Activated naive CD4-positive, alpha-beta T cell (primary cell): ENCODE measurements at places on chromosomes 7 and 10.

GRCh38 chr7:73712773-73713172, 6.7 kb downstream of the STX1A start:
- DNase-seq = no peak

DNA sequence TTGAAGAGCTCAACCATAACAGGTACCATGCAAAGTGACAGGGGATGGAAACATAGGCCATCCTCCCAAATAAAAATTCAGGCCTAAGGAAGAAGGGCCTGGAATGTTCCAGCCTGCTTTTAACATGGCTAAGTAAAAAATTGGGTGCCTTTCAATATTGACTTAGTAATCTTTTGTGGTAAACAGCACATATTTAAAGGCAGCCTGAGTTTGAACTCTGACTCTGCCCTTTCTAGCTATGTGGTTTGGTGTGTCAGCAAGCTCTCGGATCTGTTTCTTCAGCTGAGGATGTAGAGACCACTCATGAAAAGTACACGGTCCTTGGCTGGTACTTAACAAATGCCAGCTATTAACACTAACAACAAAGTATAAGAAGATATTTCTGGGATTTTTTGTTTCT, 191.8 kb upstream of the CDCA7L start:
- DNase-seq = no peak

DNA sequence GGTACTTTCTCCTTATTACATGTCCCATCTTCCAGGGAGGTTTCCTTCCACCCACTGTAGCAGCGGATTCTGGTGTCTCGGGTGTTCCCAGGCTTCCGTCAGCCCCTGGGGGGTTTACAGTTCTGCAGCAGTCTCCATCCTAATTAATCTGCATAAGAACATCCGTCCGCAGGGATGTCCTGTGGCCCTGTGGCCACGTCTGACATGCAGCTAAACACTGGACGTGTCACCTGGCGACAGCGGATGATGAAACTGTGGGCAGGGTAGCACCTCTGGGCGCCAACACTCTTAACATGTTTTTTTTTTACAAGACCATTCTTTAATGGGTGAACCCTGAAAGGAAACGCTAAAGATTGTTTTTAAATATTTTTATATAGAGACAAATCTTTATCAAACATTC, 58.2 kb downstream of the DIP2C start:
- DNase-seq = no peak

DNA sequence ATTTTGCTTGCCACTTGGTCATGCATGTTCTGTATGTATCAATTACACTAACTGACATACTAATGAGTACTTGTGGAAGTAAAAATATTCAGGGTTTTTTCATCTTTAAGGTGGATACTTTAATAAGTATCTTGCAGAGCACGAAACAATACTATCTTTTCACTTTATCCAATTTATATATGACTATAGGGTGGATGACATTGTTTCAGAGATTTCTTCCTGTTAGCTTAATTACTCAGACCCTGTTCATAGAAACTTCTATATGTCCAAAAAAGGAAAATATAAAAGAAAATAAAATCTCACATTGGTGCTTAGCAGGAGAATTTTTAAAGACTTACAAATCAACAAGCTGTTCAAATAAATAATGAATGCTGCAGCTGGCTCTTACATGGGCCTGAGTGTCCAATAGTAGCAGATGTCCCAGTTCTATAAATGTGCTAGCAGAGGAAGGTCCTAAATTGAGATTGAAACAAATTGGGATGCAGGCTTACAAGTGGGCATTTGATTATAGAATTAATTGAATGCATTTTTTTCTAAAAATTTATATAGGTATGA, 91.5 kb upstream of the THSD7A start:
- DNase-seq = no peak

- no peak for DNase-seq
These were observed 35.0 kb downstream of the INPP5A start for GRCh38 chr10:132572545-132572937.

- DNase-seq = no peak
These were observed 46.3 kb upstream of the GPAM start for GRCh38 chr10:112229901-112230300.

- no peak for DNase-seq
These were observed 84.0 kb downstream of the ORC5 start for GRCh38 chr7:104123786-104124185.

DNA sequence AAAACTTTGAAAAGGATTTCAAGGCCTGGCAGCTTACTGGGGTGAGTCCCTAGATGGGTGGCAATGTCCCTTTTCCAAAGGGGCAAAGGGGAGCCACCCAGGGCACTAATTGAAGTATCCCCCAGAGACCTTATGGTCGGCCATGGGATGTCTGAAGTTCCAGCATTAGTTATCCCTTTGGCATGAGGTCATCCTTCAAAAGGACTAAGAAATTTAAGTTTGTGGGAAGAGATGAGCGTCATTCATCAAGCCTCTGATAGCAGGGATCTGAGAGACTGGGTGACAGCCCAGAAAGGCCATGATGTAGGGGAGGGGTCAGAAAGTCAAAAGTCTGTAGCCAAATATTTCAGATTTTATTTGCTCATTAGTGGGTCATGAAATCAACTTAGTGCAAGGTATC, 195.3 kb downstream of the ZNF438 start:
- DNase-seq = no peak

DNA sequence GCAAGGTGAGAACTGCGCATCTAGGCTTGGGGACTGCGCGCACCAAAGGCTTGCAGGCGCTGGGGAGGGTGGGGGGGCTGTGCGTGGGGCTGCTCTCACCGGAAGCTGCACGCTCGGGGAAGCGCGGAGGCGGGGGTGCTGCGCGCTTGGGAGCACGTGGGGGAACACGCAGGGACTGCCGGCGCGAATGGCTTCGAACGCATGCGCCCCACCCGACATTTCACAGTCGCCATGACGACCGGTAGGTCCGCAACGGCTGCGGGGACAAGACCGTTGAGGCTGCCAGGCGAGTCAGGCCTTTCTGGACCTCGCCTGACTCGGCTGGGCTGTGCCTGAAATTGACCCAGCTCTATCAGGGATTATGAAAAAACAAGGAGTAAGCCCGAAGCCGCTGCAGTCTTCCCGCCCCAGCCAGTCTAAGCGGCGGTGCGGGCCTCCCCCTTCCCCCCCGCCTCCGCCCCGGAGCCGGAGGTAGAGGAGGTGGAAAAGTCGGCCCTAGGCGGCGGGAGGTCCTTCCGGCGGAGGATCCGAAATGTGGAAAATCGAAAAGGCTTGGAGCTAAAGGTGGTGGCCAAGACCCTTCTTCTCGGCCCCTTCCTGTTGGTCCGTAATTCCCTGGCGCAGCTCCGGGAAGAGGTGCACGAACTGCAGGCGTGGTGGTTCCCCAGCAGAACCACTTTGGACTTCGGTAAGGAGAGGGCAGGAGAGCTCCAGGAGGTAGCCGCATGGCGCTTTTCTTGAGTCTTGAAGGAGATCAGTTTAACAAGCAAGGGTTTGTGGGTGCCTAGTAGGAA, 34.9 kb upstream of the STEAP1 start:
- peak; percentile 9 for DNase-seq

GRCh38 chr10:50224330-50224952, 26.9 kb downstream of the ASAH2 start:
- no peak for DNase-seq

- no peak for DNase-seq
These were observed 123.3 kb downstream of the TMEM26 start for GRCh38 chr10:61329854-61330253.

DNA sequence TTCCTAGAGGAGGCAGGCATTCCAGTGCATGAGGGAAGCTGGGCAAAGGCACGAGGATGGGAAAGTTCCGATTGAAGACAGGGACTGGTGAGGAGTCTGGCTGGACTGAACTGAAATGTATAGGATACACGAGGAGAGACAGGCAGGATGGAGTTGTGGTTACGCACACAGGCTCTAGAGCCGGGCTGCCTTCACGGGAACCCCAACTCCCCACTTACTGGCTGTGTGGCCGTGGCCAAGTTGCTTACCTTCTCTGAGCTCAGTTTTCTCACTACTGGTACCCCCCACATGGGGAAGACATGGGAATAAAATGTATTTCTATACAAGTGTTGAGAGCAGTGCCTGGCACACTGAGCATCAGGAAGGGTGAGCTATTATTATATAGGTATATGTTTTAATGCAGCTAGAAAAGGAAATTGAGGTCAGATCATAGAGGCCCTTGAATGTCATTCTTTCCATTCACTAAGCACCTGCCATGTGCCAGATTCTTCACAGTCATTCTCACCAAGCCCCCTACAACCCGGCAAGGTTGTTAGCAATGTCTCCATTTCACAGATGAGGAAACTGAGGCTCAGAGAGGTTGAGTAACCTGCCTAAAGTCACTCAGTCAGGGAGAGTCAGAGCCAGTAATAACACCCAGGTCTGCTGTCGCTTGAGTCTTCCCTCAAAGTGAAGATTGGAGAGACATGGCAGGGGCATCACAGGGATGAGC, 9.7 kb downstream of the CHST3 start:
- no peak for DNase-seq

- no peak for DNase-seq
These were observed 386.0 kb upstream of the HPS1 start for GRCh38 chr10:98832738-98833137.

DNA sequence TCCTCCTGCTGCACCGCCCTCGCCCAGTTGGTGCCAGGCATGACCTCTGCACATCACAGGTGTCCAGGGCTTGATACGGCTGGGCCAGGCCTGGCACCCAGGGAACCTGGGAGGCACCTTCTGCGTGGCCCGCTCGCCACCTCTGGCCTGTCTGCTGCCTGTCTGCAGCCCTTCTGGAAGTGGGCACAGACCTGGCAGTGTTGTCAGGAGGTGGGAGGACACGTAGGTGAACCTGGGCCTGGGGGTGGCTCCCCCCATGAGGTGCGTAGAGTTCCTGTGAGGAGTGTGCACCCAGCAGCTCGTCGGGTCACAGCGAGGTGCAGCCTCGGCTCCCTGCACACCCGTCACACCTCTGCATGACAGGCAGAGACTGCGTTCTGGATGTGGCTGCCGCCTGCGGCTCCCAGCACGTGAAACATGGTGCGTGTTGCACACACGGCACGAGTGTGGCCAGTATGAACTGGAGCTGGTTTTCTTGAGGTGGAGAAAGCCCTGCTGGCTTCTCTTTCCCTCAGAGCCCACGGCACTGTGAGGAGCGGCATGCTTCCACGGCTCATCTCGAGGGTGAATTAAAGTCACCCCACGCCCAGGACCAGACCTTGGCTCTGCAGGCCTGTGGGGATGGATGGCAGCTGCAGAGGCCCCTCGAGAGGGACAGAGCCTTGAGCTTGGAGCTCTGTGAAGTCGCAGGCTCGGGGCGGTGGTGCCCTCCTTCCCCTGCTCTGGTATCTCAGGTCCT, 24.8 kb downstream of the INPP5A start:
- no peak for DNase-seq

DNA sequence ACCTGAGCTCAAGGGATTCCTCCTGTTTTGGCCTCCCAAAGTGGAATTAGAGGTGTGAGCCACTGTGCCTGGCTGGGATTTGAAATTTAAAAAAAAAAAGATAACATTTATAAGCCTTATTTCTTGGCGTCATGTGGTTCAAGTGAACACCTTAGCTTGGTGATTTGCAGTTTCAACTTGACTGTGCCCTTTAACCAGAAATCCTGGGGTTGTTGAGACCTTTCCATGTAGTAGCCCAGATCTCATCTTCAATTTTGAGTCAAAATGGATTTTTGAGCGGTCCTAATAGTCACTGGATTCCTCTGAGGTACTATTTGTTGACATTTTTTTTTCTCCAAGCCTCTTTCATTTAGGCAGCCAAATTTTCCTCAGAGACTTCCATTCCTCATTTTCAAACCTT, 29.5 kb upstream of the FBXW4 start:
- no peak for DNase-seq

GRCh38 chr10:1514681-1515080, 222.6 kb downstream of the ADARB2 start:
- DNase-seq = no peak

DNA sequence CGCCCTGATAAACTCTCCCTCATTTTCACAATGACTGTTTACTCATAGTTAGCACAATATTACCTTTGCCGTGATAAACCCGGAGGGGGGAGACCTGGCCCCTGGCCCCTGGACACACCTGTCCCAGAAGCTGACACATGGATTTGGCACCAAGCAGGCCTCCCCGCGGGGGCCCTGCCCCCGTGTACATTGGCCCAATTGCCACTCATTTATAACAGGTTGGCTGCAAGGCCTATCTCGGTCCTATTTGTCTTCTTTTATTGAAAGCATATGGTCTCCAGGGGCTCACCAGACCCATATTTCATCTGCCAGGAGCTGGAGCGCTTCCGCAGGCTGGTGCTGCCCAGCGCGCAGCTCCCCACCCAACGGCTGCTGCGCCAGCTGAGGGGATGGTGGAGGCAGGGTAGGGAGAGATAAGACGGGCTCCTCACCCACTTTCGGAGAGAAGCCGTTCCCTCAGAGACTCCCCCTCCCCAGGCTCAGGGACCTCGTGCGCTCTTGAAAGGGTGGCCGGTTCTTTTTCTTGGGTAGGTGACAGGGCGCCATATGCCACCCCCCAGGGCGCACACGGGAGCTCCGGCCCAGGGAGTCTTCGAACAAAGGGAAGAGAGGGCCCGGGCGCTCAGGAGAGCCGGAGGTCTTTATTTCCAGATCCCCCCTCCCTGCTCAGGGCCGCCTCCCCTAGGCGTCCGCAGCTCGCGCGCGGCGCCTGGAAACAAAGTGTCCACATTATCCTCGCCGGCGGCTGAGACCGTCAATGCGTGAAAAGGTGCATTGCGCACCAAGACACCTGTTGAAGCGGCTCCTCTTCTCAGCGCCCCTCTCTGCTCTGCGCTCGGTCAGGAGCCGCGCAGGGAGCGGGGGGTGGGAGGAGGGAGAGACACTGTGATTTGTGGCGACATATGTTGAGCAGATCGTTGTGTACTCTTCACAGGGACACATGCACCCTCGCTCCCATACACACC, 4.3 kb upstream of the NEUROG3 start:
- no peak for DNase-seq

DNA sequence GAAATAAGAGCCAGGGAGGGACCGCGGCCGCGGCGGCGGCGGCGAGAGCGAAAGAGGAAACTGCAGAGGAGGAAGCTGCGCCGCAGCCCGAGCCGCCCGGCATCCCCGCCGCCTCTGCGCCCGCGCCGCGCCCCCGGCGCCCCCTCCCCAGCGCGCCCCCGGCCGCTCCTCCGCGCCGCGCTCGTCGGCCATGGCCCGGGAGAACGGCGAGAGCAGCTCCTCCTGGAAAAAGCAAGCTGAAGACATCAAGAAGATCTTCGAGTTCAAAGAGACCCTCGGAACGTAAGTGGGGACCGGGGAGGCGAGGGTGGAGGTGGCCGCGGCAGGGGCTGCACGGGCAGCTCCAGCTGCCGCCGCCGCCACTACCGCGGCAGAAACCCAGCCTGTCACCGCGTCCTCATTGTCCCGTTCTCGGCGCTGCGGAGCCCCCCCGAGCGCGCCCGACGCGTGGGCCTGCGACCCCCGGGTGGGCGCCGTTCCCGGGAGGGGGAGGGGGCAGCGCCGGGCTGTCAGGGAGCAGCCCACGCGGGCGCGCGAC, 351 bp downstream of the CAMK1D start:
- no peak for DNase-seq
